ENCODE measurements at places on chromosomes 5 and 9.

DNA sequence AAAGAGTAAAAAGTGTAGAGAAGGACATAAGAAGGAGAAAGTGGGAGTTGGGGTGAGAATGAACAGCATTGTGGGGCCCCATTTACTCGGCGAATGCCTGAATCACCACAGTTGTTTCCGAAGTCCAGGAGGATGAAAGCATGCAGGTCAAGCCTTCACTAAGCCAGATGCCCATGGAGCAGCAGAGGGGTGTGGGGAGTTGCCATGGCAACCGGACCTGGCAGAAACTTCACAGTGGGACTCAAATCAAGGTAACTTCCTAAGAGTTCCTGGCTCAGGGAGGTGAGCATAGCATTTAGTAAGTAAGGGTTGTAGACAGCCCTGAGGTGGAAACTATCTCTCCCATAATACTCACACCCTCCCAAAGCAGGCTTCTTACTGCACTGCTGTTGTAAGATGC lies 357.1 kb downstream of the TRIM32 start:
- DNase-seq = no peak

- no peak for DNase-seq
Measured at GRCh38 chr5:58410441-58410840, 49.4 kb downstream of the PLK2 start.

DNA sequence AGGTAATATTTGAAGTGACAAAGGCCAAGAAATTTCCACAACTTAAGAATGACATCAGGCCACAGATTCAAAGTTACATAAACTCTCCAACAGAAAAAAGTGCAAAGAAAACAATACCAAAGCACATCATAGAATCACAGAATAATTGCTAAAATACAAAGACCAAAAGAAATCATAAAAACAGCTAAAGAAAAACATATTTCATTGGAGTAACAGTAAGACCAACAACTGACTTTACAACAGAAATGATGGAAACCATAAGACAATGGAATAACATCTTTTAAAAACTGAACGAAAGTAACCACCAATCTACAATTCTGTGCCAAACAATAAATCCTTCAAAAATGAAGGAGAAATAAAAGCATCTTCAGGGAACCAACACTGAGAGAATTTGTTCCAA lies 38.3 kb downstream of the ZDHHC21 start:
- no peak for DNase-seq

DNA sequence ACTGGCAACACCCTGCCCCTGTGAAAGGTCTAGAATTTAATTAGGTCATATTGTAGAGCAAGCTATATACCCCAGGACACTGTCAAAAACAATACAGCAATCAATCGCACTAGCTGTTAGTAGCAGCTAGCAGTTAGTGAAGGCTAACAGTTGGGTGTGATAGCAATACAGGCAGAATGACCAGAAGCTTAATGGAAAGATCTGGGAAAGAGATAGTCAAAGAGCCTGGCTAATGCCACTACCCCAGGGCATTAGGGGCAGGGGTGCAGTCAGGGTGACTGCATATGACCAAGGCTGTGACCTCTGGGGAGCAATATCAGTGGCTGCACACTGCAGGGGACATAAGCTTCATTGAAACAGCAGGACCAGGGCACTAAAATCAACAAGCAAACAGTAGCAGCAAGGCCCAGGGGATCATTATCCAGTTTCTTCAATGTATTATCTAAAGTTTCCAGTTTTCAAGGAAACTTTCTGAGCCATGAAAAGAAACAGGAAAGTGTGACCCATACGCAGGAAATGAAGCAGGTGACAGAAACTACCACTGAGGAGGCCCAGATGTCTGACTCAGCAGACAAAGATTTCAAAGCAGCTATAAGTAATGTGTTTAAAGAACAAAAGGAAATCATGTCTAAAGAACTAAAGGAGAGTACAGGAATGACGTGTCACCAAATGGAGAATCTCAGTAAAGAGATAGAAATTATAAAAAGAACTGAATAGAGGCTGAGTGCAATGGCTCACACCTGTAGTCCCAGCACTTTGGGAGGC lies 82.4 kb downstream of the ZNF354C start:
- DNase-seq = no peak

DNA sequence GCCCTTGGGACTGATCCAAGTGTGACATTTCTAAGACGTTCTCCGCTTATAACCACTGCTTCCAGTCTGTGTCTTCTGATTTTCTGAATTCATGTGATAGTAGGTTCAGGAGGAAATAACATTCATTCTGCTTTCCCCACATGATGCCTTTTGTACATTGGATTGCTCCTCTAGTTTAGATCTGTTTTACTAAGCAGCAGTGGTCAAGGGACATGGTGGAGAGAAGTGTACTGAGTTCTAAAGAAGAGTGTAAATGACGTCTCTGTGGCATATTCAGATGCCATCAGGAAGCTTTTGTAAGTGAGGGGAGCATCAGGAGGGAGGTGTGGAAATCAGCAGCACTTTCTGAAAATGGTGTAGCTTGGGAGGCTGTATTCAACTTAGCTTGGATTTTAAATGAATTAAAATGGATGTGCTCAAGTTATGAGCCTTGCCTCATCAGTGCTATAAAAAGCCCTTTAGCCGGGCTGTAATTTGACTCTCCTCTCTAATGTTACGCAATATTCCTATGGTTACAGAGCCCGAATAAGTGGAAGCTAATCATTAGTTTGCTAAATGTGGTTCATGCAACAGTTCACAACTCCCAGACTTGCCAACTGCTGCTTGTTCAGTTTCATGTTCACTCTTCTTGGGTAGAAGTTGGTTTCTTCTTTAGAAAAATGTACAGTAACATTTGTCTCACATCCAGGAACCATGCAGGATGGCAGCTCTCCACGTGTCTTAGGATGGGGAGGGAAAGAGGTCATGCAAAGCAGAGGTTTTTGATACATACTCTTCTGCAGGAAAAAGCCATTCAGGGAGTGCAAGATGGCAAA lies 281.3 kb downstream of the ARHGAP26 start:
- DNase-seq = peak; percentile 34

DNA sequence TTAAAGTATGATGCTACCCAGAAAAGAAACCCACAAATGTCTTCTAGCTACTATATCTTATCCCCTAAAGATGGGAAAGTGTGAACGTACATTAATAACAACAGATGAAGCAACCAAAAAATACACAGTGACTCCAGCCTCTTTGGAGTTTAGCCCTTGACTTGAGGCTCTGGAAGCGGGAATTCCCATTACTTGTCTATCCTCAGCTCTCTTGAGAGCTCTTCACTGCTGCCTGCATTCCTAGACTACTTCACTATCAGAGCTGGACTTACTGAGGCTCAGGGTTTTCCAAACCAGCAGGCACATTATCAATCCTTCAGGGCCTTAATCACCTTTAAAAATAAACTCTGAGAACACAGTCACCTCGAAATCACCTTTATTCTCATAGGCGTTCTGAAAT lies 1.0 kb upstream of the NME5 start:
- no peak for DNase-seq

GRCh38 chr5:23763170-23763569 lies 255.8 kb downstream of the PRDM9 start:
- DNase-seq = no peak

DNA sequence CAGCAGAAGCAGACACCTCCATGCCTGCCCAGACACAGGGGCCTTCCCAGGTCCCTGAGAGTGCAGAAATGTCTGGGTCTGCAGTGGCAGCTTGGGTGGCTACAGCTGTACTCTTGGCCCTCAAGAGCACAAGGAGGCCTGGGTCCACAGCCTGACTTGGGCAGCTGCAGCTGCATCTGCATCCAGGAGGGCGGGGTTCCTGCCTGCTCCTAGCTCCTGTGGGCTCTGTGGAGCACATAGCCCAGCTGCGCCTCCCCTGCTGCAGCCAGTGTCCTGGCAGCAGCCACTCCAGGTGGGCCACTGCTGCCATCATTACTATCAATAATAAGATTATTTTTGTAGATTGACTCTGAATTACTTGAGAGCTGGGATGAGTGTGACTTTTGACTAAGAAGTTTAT lies 162.0 kb upstream of the PTCH1 start:
- DNase-seq = no peak

DNA sequence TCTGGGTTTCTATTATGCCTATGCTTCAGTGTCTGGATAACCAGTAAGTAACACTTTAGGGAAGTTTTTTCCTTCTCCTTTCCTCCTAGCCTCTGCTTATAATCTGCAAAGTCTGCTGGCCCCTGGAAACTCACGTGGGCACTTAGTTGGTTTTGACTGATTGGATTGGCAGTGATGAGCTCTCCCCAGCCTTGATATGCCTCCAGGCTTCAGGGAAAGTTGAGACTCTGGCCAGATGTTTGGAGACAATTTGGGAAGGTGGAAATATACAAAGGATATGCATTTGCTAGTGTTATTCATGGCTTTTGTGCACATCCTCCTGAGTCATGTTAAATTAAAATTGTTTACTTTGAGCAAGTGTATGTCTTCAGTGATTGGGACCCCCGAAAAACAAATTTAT lies 160.2 kb upstream of the IL12B start:
- DNase-seq = no peak

DNA sequence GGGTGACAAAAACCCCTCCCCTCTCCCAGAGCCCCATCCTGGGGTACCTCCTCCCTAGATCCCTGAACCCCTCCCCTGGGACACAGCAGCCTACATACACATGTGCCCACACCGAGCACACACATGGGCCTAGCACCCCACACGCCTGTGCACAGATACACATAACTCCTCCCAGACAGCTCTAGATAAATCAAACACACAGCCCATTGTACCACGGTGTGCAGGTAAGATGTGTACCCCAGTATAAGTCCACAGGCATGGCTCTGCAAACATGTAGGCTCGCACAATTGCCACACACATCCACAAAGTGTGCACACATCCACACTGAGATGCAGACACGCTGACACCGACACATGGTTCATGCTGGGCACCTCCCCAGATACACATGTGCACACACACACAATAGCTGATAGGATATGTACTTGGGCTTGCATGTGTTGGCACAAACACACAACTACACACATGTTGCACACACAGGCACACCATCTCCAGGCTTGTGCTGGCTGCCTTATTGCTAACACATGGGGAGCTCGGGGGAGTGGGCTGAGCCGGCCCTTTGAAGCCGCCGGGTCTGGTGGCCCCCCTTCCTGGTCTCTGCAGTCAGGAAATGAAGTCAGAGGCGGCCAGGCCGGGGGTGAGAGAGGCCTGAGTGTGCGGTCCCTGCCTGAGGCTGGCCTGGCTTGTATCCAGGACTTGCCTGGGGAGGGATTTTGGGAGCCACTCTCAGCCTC lies 30.2 kb downstream of the GOLGA2 start:
- DNase-seq = no peak

DNA sequence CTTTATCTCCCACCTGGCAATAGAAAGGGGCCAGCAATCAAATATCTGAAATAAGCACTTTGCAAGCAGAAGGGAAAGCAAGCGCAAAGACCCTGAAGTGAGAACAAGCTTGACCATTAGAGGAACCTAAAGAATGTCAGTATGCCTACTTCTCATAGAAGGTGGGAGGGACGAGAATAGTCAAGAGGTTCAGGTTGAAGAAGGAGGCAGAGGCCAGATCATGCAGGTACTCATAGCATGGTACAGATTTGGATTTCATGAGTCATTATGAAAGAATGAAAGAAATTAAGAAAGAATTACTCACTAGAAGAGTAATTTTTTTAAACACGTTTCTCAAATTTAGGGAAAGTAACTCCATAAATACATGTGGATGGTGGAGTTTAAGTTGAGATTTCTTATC lies 33.7 kb downstream of the MCTP1 start:
- no peak for DNase-seq

- DNase-seq = no peak
Measured at GRCh38 chr9:27351438-27351837, 54.5 kb upstream of the EQTN start.

DNA sequence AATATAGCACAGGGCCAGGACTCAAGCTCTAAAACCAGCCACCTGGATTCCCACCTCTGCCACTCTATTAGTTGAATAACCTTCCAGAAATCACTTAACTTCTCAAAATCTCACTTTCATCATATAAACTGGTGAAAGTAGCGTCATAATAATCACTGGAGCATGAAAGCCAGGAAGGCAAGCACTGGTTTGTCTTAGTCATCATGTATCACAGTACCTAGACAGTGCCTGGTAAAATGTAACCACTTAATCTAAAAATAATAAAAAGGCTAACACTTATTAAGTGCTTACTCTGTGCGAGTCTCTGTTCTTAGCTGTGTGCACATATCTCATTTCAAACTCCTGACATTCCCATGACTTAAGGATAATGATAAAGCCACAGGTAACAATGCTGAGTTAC lies 109.4 kb downstream of the ASTN2 start:
- DNase-seq = no peak

DNA sequence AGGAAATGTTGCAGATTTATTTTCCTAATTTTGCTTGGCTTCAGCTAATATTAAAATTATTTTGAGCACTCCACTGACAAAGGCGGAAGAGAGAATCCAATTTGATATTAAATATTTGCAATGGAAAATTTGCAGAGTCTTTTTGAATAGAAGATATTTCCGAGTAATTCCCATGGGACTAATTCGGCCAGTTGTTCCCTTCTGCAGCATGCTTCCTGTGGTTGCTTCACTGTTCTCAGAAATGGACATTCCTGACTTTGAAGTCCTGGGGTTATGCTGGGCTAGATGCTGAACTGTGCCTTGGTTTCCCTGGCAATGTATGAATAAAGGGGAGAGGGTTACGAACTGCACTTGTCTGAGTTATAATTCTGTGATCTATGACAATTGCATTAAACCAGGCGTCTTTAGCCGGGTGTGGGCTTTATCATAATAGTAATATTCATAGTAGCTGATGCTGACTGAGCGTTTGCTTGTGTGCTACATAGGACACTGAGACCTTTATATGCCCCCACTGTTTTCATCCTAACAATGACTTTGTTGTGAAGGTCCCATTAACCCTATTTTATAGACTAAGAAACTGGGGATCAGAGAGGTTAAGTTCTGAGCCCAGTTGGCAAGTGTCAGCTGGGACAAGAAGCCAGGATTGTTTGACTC lies 114.5 kb upstream of the SPRY4 start:
- DNase-seq = no peak

- DNase-seq = no peak
Measured at GRCh38 chr5:181081989-181082388, 41.9 kb downstream of the BTNL9 start.

DNA sequence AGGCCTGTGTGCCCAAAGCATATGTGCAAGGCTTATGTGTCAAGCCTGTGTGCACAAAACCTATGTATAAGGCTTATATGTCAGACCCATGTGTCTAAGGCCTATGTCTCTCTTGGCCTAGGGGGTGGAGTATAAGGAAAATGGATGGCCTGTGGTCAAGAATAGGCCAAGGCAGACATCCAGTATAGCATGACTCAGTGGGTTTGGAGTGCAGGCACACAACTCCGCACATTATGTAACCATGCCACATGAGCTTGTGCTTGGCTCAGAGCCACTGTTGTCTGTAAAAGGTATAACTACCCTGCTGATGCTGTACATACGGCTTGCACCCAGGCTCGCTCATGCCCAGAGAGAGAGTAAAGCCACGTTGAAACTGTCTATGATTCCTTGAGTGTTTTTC lies 626.4 kb upstream of the NUDT12 start:
- no peak for DNase-seq
